EH (cell line): ENCODE measurements at places on chromosomes 5 and 9.
A peak's percentile ranks its signal among the peaks of the same experiment; 100 is the strongest.

GRCh38 chr5:54764102-54765090 is 221.0 kb downstream of the ESM1 start:
- DNase-seq, result peak; percentile 83

DNA sequence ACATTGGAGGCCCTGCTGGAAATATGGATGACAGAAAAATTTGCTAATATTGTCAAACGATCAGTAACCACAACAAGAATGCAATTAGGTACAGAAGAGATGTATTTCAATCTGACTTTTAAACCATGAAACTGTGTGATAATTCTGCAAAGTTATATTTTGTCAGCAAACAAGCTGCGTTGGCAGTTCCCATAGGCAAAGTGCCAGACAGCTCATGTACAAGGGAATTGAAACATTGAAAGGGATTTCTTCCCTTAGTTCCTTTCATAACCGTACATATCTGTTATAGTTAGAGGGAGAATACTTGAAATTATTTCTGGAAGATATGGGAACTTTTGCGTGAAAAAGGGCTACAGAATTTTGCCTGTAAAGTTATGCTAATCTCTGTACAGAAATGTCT is 419.4 kb upstream of the PTGER4 start:
- DNase-seq, result no peak

DNA sequence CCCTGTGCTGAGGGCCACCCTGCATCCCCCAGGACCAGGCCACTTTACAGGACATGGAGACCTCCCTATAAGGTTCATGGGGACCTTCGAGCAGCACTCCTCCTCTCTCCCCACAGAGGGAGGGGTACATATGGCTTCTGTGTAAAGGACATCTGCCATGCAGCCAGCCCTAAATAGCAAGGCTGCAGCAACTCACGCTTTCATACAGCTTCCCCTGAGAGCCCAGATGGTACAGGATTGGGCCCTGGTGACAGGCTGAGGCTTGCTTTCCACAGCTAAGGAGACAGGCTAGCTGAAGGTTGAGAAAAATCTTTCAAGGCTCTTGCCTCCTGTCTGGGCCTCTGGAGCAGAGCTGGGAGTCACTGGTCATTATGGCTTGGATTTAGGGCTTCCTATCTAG is 147.0 kb upstream of the ZNF366 start:
- no peak for DNase-seq

- no peak for DNase-seq
Measured at GRCh38 chr5:94992325-94992724, 292.6 kb downstream of the MCTP1 start.

- DNase-seq, result no peak
Measured at GRCh38 chr5:159527546-159528254, 197.4 kb upstream of the IL12B start.

- DNase-seq, result no peak
Measured at GRCh38 chr5:118905196-118905595, 83.2 kb downstream of the DTWD2 start.
